ENCODE measurements at places on chromosomes 4 and X. TPM values are rescaled to one million over a fixed set of nuclear protein-coding genes. Genes with fewer than 3 reads are reported as not detected.

FAAH2 gene
- 7.5 TPM for total RNA-seq

PHOX2B gene
- not detected for total RNA-seq

IGBP1 gene
- 47.5 TPM for total RNA-seq

FSTL5 gene
- total RNA-seq: 2.2 TPM

ACOX3 gene
- total RNA-seq: 24.4 TPM

LAMTOR3 gene
- total RNA-seq: 32.9 TPM

MAGEA12 gene
- not detected for total RNA-seq

PAGE2 gene
- total RNA-seq: not detected
